Cardiac septum (tissue), 1 donor: ENCODE measurements at places on chromosomes 1 and 21.

GRCh38 chr1:178573330-178573729 lies 60.4 kb downstream of the TEX35 start:
- no peak for DNase-seq

GRCh38 chr1:231776757-231777062 lies 150.1 kb downstream of the DISC1 start:
- no peak for DNase-seq

- no peak for DNase-seq
Observed at GRCh38 chr1:8671306-8671917, 146.0 kb downstream of the RERE start.

DNA sequence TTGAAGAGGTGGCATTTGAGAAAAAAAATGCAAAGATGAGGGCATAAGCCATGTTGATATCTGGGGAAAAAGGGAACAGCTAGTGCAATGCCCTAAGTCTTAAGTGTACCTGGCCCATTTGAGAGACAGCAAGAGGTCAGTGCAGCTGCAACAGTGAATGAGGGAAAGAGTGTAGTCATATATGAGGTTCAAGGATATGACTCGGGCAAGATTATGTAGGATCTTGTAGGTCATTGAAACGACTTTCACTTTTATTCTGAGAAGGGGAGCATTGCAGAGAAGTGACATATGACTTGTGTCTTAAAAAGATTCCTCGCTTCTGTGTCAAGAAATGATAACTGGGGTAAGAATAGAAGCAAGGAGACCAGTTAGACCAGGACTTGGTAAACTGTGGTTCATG lies 31.0 kb downstream of the NTMT2 start:
- DNase-seq: no peak

DNA sequence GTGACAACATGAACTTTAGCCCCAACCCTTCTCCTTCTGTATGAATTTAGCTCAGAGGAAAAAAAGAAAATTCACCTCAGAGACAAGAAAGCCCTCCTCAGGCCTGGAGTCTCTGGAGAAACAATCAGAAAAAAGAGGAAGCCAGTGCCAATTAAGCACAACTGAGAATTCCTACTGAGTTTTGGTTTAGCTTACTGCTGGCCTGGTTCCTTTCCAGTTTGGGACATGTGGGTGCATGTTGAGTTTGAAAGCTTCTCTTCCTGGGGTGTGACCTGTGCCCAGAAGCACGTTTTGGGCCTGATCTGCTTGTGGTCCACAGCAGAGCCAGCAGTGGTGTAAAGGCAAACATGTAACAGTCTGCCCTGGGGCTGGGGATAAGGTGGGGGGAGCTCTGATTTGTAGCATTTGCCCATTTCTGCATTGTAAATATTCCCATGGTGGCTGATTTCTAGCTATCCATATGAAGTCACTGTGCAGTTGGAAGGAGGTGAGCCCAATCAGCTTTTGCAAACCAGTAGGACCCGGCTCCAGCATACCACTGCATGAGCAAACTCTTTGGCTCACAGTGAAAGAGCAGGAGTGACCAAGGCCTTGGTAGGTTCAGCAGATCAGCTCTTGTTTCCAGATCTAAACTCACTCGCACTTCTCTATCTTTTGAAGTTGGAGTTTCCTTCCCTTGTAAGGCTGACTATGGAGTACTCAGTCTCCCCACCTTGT lies 4.7 kb upstream of the THEM5 start:
- DNase-seq: no peak

DNA sequence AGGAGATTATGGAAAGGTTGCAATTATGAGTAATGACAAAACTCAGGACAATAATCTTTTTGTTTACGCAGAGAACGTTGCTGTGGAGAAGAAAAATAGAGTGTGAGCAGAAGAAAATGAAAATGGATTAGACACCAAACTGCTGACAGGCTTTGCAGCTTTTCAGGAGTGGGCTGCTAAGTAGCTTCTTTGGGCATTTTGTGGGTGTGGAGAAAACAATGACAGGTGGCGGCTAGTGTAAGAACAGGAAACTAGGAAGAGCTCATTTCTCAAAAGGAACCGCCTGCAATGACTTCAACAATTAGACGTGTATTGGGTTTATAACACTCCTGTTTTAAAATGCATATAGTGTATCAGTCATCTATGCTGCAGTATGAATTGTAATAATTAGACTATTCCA lies 18.3 kb upstream of the PALMD start:
- DNase-seq: no peak

DNA sequence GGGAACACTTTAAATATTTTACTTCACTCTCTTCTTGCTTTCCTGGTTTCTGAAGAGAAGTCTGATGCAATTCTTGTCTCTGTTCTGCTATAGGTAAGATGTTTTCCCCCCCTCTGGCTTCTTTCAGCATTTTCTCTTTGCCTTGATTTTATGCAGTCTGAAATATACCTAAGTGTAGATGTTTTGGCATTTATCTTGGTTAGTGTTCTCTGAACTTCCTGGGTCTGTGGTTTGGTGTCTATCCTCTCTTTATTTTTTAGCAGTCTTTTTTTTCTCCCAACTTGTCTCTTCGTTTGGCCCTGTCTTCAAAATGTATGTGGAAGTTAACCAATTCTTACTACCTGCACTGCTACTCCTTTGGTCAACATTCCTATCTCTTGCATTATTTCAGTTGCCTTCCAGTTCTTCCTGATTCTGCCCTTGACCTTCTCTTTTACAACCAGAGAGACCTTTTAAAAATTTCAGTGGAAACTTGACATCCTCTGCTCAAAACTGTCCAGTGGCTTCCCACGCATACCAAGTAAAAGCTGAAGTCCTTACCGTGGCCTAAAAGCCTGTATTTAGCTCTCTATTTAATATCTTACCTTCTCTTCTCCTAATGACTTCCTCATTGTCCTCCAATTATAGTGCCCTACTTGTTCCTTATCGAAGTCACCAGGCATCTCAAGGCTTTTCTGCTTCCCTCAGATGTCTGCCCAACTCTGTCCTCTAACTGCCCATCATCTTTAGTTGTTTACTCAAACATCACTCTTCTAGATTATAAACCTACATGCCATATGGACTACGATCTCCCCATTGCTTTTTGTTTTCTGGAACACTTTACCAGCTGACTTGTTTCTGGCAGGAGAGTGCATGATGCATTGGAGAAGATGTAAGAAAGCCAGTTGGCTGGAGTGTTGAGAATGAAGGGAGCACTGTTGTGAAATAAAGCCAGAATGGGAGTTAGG lies 40.9 kb downstream of the RAP1A start:
- DNase-seq: no peak

DNA sequence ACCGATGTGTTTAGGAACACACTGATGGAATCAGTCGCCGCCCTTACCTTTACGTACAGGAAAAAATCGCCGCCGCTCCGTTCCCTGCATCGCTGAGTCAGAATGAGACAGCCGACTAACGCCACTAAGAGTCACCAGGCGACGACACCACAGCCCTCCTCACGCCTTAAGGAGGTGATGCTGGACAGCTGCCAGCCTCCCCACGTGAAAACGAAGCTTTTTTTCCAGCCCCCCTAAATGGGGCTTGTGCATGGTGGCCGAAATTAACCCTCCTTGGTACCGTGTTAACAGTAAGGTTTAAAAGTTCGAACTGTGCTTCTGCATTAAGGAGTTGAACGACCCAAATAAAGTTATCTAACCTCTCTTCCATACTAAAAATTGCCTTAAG lies 511 bp downstream of the DNTTIP2 start:
- DNase-seq: peak; percentile 89

DNA sequence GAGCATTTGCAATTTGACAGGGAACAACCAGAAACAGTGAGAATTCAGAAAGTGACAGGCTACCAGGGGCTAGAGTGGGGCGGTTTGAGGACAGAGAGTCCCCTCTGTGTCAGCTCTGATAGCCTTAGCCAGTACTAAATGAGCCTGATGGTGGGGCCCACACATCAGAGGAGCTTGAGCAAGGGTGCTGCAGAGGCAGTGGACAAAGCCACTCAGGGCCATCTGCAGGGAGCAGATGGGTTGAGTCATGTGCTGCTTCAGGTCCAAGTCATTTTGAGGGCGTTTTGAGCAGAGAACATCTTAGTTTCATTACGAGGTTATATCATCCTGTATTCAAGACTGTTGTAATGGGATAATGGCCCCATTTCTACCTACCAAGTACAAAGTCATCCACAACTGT lies 7.7 kb downstream of the LRRC52 start:
- no peak for DNase-seq

- no peak for DNase-seq
Observed at GRCh38 chr1:200228081-200228480, 181.8 kb downstream of the ZNF281 start.

DNA sequence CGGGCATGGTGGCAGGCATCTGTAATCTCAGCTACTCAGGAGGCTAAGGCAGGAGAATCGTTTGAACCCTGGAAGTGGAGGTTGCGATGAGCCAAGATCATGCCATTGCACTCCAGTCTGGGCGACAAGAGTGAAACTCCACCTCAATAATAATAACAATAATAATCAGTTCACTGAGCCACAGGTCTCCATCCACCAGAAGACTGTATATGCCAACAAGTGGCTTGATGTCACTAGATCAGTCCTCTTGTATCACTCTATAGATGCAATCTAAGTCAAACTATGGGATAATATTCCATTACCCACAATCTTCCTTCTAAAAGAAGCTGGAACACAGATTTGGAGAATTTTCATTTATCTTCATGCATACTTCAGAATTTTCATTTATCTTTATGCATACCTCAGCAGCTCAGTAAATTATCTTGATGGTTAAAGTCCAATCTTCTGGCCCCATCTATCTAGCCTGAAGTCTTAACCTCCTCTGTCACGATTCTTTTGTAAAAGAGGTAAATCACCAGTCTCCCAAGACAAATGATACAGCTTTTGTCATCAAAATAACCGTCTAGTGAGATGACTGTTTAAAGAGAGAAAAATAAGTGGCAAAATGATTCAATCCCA lies 61.8 kb downstream of the PUM1 start:
- DNase-seq: no peak

DNA sequence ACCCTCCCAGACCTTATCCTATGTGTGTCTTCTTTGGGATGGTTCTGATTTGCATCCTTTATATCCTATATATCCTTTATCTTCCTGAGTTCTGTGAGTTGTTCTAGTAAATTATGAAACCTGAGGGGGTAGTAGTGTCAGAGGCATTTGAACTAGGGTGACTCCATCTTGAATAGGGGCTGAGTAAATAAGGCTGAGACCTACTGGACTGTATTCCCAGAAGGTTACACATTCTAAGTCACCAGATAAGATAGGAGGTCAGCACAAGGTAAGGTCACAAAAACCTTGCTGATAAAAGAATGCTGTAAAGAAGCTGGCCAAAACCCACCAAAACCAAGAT lies 50.6 kb downstream of the SUSD4 start:
- no peak for DNase-seq

GRCh38 chr21:45142469-45143308 lies 68.3 kb downstream of the ADARB1 start:
- peak; percentile 76 for DNase-seq

- no peak for DNase-seq
Observed at GRCh38 chr1:198548890-198549289, 8.4 kb upstream of the ATP6V1G3 start.

DNA sequence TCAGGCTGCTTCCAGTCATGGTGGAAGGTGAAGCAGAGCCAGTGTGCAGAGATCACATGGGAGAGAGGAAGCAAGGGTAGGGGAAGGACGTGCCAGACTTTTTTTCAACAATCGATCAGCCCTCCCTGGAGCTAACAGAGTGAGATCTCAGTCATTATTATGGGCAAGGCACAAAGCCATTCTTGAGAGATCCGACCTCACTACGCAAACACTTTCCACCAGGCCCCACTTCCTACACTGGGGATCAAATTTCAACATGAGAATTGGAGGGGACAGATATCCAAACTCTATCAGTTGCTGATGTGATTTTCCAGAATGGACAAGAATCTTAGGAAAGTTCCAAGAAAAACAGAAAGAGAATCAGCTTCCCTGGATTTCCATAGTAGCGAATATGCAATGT lies 60.5 kb downstream of the BACE2 start:
- no peak for DNase-seq
